ENCODE measurements at places on chromosomes 5 and 9.

GRCh38 chr9:122912671-122912963 lies 506 bp downstream of the ZBTB6 start:
- DNase-seq, result no peak

DNA sequence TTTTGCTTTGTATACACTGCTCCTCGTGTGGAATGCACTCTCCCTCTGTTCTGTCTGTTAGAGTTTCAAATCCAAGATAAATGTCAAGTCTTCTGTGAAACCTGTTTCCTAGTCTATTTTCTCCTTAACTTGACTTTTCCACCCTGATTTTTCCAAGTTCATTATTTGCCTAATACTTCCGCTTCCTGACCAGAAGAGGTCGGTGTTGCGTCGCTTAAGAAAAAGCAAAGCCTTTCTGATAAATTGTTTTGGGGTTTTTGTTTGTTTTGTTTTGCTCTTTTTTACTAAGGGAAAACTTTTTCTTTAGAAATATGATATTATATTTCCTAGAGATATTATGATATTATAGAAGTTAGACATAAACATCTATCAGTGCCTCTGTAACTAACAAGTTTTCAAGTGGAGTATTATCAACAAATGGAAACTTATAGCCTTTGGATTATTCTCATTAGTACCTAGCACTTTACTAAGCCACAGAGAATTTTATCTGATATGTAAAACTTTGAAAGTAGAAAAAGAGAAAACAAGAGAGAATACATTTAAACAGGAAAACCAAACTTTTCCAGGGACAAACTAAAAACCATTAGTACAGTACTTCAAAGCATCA lies 55.8 kb downstream of the PHAX start:
- no peak for DNase-seq

- no peak for DNase-seq
Measured at GRCh38 chr5:74406844-74407243, 233.7 kb downstream of the ENC1 start.

DNA sequence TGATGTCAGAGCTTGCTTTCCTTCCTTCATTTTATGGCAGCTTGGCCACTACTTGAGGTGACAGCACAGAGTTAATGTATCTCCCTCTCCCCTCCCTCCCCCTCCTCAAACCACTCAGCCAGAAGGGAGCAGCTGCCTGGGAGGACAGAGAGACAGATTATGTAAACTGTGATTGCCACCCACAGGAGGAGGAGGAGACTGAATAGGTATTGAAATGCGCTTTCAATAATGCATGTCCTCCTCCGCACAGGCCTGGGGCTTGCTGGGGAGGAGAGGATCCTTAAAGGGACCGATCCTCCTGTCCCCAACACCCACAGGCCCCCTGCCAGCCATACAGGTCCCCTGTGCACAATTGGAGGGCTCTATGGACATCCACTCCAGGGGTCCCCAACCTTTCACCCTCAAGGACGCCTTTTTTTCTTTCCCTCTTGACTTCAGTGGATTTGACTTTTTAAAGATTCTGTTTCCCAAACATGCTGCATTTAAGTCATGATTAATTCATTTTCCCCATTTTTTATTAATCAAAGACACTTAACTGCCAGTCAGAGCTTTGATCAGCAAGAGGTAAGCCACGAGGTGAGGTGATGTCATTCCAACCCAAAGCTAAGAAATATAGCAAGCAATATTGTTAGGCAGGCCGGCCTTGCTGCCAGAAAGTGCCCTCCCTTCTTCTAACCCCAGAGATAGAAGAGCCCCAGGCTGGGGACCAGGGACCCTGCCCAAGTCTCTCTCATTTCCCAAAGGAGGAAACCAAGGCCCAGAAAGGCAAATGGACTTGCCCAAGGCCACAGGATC lies 47.5 kb upstream of the CPLX2 start:
- no peak for DNase-seq

- DNase-seq, result no peak
Measured at GRCh38 chr5:6396836-6397535, 18.6 kb upstream of the MED10 start.

DNA sequence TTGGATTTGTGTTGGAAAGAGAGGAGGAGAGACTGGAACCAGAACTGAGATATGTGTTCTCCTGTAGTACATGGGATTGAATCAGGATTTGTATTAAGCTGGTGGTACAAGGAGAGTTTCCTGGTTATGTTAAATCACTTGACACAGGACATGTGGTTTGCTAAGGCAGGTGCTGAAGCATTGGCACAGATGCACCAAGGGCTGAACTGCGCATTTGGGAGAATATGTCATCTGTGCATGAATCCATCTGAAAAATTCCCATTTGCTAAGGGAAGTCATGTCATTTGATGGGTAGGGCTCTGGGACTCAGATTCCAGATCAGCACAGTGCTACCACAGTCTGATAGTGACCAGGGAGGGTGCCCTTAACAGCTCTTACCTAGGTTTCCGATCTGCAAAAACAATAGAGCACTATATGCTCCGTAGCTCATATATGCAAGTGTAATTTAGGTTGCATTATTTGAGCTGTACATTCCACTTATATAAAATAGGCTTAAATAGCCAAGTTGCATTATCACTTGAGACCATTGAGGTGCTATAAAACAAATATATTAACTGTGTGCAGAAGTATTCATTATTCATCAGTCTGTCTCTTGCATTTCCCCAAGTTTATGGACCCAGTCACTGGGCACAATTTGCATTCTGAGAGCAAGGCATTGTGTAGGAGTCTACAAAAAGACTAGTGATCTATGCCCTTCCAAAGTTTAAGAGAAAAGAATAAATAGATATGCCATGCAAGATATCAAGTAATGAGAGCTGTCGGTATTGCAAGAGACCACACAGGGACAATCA lies 55.2 kb downstream of the ADAMTS16 start:
- no peak for DNase-seq

DNA sequence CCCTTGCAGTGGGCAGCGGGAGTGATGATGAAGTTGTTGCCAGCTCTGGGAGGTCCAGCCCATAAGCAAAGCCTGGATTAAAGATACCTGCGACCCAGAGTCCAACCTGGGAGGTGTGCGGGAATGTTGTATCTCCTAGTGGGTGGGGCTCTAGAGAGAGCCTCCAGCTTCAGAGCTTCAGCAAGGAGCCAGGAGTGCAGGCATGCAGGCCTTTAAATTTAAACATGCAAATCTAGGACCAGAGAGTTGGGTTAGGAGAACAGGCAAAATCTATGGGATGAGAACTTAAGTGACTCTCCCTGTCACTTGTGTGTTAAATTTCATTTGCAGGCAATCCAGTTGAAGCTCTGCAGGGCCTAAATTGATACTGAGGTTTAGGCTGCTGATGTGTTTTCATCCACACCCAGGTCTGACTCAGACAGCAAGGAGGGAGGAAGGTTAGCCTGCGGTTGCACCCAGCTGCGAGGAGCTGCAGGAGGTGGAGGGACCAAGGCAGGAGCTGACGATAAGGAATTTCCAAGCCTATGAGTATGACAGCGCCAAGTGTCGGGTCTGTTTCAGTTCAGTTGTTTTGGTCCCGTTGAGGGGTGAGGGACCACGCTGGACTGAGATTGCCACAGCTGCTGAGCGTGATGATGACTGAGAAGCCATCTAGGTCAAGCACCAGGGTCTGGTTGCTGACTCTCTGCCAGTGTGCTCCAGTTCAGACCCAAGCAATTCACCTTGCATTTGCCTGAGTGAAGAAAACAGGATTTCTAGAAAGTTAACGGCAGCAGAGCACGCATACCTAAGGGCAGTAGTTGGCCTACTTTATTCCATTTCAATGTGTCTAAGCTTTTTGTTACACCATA lies 243.0 kb downstream of the ICE1 start:
- no peak for DNase-seq

GRCh38 chr5:108654051-108654450 lies 93.6 kb upstream of the FER start:
- DNase-seq, result no peak

GRCh38 chr5:55820488-55820887 lies 30.7 kb upstream of the IL31RA start:
- DNase-seq, result no peak

- DNase-seq, result no peak
Measured at GRCh38 chr5:171845857-171846256, 60.2 kb downstream of the SMIM23 start.

- no peak for DNase-seq
Measured at GRCh38 chr9:70427161-70427945, 12.9 kb upstream of the KLF9 start.

GRCh38 chr9:21443849-21444625 lies 3.8 kb downstream of the IFNA1 start:
- DNase-seq, result no peak

DNA sequence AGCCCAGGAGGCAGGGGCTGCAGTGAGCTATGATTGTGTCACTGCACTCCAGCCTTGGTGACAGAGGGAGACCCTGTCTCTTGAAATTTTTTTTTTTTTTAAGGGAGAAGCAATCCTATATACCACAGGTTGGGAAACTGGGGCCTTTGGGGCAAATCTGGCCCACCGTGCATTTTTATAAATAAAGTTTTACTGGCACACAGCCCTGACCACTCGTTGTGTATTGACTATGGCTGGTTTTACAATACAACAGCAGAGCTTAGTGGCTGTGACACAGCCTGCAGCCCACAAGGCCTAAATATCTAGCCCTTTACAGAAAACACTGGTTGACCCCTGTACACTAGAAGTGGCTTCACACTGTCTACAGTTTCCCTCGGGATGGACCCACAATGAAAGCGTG lies 58.0 kb downstream of the SECISBP2 start:
- DNase-seq, result no peak

- DNase-seq, result no peak
Measured at GRCh38 chr5:174840435-174840834, 116.1 kb downstream of the MSX2 start.

DNA sequence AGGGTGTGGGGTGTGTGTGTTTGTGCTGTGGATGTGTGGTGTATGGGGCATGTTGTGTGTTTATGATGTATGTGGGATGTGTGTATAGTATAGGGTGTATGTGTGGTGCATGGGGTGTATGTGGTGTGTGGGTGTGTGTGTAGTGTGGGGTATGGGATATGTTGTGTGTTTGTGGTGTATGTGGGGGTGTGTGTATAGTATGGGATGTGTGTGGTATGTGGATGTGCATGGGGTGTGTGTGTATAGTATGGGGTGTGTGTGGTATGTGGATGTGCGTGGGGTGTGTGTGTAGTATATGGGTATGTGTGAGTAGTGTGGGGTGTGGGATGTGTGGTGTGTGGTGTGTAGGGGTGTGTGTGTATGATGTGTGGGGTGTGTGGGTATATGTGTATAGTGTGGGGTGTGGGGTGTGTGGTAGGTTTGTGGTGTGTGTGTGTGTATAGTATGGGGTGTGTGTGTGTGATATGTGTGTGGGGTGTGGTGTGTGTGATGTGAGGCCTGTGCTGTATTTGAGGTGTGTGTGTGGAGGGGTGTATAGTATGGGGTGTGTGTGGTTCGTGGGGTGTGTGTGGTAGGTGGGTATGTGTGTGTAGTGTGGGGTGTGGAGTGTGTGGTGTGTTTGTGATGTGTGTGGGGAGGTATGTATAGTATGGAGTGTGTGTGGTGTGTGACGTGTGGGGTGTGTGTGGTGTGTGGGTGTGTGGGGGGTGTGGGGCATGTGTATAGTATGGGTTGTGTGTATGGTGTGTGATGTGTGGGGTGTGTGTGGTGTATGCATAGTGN lies 10.5 kb downstream of the ECSCR start:
- DNase-seq, result no peak

Measured in cortex of kidney (tissue), 1 donor.